ENCODE measurements at places on chromosomes 12 and 14.

- no peak overlapping the region for H3K4me3 ChIP-seq
- H3K27ac ChIP-seq, result no peak overlapping the region
- no peaks in the 10 kb centered on the region for H3K36me3 ChIP-seq
These were observed 108.7 kb upstream of the ETV6 start for GRCh38 chr12:11540615-11541310.

DNA sequence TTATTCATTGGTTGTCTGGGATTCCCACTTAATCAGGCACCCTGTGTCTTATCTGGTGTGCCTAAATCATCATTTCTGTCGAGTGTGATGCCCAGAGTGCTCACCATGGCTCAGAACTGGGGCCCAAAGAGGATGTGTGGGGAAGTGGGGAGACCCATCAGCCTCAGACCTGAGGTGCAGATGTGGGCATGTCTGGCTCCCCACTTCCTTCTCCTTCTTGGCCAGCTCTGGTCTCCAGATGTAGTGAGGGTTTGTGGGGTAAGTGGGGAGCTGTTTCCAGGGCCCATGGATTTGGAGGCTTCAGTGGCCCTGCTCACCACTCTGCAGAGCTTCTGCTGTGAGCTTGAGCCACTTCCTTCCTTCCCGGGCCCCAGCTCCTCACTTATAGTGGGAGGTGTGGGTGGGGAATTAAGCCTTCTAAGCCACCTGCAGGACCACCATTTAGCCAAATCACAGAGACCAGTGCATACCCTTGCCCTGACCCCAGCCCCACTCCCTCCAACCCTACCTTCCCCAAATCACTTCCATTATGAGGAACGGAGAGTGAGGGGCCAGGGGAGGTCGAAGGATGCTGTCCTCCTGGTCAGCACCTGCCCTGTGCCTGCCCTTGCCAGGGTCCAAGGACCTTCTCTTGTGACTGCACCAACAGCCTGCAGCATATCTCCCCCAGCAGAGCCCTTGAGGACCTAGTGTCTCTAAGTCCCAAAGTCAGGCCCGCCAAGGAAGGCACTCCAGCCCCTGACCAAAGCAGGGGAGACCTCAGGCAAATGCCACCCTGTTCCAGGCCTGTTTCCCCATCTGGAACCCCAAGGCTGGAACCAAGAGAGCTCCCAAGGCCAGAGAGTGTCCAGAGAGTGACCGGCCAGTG, 278.2 kb upstream of the RTL1 start:
- peaks cover 21% of the 10 kb centered on the region for H3K27me3 ChIP-seq
- DNase-seq, result no peak
- no peaks in the 10 kb centered on the region for H3K36me3 ChIP-seq
- H3K4me3 ChIP-seq, result no peak overlapping the region

GRCh38 chr14:75334549-75335051, 56.0 kb downstream of the FOS start:
- no peak for DNase-seq
- H3K36me3 ChIP-seq, result peaks cover 1% of the 10 kb centered on the region
- H3K27me3 ChIP-seq, result peaks cover 9% of the 10 kb centered on the region
- H3K4me3 ChIP-seq, result peak overlapping the region; percentile 74

- H3K4me3 ChIP-seq, result no peak overlapping the region
- no peak overlapping the region for H3K27ac ChIP-seq
- H3K36me3 ChIP-seq, result no peaks in the 10 kb centered on the region
- no peaks in the 10 kb centered on the region for H3K4me1 ChIP-seq
These were observed 216.4 kb downstream of the SLC25A21 start for GRCh38 chr14:36955967-36956366.

Measured in central memory CD8-positive, alpha-beta T cell (primary cell).